Camera-type eye (tissue), 1 donor: ENCODE measurements at places on chromosomes 5 and 9. TPM values are rescaled to one million over a fixed set of nuclear protein-coding genes. Genes with fewer than 3 reads are reported as not detected.

The CAPSL gene
- not detected for total RNA-seq

The LECT2 gene
- not detected for total RNA-seq

The FCN2 gene
- total RNA-seq: not detected

The REEP2 gene
- 29.5 TPM for total RNA-seq

The F2RL2 gene
- 4.0 TPM for total RNA-seq

The RNF130 gene
- 89.7 TPM for total RNA-seq

The ACOT12 gene
- total RNA-seq: not detected

The MTAP gene
- 38.6 TPM for total RNA-seq

The COL23A1 gene
- total RNA-seq: 6.9 TPM

The MAPKAP1 gene
- total RNA-seq: 65.3 TPM

The ANKRD20A1 gene
- total RNA-seq: 7.1 TPM

The SPINK6 gene
- not detected for total RNA-seq

The MEGF10 gene
- 32.7 TPM for total RNA-seq

The MYMK gene
- 2.1 TPM for total RNA-seq

The DTWD2 gene
- 22.2 TPM for total RNA-seq

The SLIT3 gene
- total RNA-seq: 32.4 TPM

The PCDHA4 gene
- total RNA-seq: 7.1 TPM

The MIGA2 gene
- total RNA-seq: 36.0 TPM

The FOXI1 gene
- not detected for total RNA-seq

The MRRF gene
- 35.9 TPM for total RNA-seq

The ADAMTSL2 gene
- 4.3 TPM for total RNA-seq

The PLEKHG4B gene
- 10.1 TPM for total RNA-seq

The KLF9 gene
- total RNA-seq: 20.8 TPM

The SLC6A19 gene
- 0.27 TPM for total RNA-seq

The BAG1 gene
- 104 TPM for total RNA-seq

The BARHL1 gene
- not detected for total RNA-seq

The CCDC187 gene
- 0.66 TPM for total RNA-seq
